NCI-H1930 (cell line): ENCODE measurements at places on chromosomes 7 and 10.
A peak's percentile ranks its signal among the peaks of the same experiment; 100 is the strongest.

- no peak for DNase-seq
These were observed 8.5 kb downstream of the ZDHHC16 start for GRCh38 chr10:97454330-97455036.

- DNase-seq: no peak
These were observed 248.7 kb upstream of the TCF7L2 start for GRCh38 chr10:112701211-112701877.

- no peak for DNase-seq
These were observed 27.9 kb upstream of the UBE2H start for GRCh38 chr7:129980667-129981066.

- DNase-seq: no peak
These were observed 244.5 kb downstream of the GATA3 start for GRCh38 chr10:8298896-8299570.

- DNase-seq: no peak
These were observed 17.9 kb upstream of the BAIAP2L1 start for GRCh38 chr7:98418636-98419315.

DNA sequence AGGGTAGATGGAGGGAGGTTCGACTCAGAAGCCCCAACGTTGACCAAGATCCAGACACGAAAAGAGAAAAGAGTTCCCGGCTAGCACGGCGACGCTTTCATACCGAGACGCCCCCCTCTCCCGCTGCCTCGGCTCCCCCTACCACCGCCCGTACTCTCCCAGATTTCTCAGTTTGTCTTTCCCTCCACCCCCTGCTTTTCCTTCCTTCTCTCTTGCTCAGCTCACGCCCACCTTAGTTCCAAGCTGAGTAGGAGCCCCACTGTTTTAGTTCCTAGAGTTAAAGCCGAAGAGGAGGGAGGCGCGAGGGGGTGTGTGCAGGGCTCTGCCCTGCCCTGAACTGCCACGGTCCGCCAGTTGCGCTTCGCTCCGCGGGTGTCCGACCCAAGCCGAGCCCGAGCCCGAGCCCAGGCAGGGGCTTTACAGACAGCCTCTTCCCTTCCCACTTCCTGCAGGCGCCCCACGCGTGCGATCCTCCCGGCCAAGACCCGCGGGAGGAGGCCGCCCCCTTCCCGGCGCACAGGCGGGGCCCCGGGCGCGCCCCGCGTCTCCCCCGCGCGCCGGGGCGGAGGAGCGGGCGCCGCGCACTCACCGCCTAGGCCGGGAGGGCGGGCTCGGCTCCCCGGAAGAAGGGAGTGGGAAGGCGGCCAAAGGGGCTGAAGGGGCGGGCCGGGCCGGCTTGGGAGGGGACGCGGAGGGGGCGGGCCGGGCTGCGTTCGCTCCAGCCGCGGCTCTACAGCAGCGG lies at the start of gene EPHB6:
TSS of gene EPHB6 (plus strand) at position 705 of the 742 bp plus-strand sequence. CDS start 8,152 bp downstream, outside the sequence.
- DNase-seq: peak; percentile 67

DNA sequence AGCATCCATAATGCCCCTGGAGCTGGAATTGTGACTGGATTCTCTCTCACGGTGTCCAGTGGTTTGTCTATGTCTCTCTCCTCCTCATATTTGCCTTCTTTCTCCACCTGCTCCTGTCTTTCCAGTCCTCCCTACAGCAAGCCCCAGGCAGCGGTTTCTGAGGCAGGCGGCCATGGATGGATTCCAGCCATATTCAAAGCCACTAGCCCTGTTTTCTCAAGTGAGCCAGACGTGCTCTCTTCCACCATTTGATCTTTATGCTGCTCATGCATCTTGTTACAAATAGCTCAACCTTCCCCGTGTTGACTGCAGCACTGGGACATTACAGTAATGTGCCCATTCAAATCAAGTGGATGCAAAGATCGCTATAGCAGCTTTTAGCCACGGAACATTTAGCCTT lies 387.2 kb upstream of the PODXL start:
- no peak for DNase-seq

DNA sequence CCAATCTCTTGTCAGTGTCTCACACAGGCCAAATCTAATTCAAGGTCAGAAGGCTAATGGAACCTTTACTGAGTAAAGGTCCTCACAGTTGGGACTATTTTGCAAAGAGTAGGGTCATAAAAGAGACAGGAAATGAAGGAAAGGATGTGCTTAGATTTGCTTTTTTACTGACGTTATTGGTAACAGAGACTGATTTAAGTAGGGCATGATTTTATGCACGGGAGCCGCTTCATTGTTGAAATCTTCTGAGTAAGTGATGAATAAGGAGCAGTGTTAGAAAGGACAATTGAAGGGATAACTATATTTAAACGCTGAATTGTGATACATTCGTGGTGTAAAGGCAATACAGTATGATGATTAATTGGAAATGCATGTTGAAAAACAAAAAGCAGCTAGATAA lies 261.5 kb downstream of the MALRD1 start:
- no peak for DNase-seq

DNA sequence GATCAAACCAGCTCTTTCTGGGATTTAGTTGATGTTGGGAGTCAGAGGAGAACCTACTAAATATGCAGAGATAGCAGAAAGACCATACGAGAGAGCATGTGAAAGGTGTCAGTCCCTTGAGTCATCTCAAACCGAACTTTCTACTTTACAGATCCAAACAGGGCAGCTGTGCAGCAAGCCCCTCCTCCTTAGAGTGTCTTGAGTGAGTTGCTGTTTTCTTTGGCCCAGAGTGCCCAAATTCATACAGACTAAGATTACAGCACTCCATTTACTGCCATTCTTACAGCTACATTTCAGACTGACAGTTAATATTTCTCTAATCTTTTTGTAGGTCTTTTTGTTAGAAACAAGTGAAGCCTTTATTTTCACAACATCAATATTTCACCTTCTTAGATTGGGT lies 53.4 kb downstream of the NRCAM start:
- DNase-seq: no peak

- no peak for DNase-seq
These were observed 42.9 kb upstream of the ABI1 start for GRCh38 chr10:26903431-26904217.

DNA sequence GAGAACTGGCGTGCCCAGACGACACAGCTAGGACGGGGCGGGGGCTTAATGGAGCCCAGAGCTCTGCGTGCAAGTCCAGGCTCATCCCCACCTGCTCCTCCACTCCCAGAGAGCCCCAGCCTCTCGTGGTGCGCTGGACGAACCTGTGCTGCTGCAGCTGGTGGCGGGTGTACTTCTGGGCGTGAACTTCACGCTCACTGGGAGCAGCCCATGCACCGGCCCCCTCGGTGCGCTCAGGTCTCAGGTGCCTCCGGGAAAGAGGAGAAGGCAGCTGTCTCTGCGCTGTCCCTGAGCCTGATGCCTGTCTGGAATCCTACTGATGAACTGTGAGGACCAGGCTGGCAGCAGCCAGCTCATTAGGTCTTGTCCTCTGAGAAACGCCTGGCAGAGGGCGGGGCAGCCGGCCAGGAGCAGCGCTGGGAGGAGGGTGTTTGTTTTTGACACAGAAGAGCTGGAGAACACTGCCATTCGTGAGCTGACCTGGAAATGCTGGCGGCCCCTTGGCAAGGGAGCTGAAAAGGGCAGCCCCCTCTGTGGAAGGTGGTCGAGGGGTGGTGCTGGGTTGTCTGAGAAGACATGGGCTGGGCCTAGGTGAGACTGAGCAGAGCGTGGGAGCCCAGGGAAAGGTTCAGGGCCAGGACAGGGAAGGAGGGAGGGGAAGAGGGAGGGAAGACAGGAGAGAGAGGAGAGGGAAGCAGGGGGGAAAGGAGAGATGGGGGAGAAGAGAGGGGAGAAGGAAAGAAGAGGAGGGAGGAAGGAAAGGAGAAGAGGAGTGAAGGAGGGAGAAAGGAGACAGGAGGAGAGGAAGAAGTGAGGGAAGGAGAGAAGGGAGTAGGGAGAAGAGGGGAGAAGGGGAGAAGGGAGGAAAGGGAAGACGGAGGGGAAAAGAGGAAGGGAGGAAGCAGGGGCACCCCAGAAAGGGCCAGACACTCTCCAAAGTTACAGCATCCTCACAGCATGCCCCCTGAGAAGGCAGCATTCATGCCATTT lies 53.5 kb upstream of the TNS3 start:
- DNase-seq: no peak
